ENCODE measurements at places on chromosomes 13 and 19.

DNA sequence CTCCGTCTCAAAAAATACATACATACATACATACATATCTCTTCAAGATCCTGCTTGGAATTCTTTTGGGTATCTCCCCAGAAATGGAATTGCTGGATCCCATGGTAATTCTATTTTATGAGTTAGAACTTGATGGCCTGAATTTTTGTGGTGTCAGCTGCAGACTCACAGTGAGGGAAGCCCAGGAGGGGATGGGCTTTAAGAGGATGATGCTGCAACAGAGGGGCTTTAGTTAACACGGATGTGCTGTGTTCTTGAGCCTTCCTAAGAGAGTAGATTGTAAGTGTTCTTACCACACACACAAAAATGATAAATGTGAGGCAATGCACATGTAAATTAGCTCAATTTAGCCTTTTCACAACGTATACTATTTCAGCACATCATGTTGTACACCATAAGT lies 31.8 kb downstream of the CACNG6 start:
- DNase-seq: no peak

- no peak for DNase-seq
These were observed 139.2 kb downstream of the SLITRK5 start for GRCh38 chr13:87810391-87810801.

DNA sequence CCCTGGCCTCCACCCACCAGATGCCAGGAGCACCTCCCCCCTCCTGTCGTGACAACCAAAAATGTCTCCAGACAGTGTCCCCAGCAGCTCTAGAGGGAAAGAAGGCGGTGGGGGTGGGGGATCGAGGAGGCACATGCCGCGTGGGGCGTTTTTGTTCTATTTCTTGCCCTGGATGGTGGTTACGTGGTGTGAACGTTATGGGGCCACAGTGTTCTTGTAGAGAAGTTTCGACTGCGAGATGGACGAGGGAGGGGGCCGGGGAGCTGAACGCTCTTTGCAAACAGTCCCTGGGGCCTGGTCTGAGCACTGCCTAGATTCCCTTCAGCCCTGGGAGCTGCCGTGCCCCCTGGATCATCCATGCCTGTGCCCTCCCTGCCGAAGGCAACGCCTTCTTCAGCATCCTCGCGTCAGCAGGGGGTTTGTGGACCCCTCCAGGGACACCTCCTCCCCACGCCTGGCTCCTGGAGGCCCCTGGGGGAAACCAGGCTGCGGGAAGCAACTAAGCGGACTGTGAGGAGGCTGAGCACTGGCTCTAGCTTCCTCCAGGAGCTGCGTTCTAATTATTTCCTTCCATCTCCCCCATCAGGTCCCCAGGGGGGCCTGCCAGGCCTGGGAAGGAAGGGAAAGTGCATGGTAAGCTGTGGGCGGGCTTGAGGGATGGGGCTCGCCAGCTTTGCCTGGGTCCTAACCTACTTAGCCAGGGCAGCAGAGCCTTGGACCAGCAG lies 131.5 kb downstream of the IER2 start:
- DNase-seq: no peak

DNA sequence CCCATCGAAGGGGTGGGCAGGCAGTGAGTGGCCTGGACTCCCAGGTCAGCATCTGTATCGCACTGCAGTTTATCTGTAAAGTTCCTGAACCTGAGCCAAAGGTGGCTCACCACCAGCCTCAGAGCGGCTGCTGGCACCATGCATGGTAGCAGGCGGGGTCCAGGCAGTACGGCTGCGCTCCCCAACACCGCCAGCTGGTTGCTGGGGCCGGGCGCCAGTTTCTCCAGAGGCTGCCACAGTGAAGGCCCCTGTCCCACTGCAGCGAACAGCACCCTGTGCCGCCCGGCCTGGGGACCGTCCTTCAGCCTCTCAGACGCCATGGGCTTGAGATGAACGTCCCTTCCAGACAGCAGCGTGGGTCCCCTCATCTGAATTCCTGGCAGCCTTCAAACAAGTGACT lies 109.8 kb downstream of the KDM4B start:
- DNase-seq: no peak

DNA sequence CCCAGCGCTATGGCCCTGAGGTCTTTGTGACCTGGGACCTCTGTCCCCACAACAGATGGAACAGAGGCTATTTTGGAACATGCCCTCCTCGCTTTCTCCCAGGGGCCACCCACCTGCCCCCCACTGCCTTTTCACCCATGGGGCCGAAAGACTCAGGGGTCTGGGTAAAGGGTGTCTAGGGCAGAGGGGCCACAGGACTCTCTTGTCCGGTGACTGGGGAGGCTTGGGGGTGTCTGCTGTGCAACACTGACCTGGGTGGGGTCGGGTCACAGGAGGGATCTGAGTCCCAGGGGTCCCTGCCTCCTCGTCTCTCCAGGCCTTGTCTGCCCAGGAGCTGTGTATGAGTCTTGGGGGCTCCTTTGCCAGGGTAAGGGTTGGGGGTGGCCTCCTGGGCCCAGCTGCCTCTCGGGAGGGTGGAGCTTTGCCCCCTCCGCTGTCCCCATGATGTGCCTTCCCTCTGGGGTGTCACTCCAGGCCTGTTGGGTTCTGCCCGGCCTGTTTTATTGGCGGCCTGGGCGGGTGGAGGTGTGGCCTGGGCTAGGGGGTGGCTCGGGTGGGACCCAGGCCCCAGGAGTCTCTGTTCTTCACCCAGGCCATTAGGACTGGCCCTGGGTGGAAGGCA lies 2.1 kb downstream of the ARID3A start:
- no peak for DNase-seq

- DNase-seq: no peak
These were observed 256.5 kb downstream of the UQCRFS1 start for GRCh38 chr19:28956421-28956820.

DNA sequence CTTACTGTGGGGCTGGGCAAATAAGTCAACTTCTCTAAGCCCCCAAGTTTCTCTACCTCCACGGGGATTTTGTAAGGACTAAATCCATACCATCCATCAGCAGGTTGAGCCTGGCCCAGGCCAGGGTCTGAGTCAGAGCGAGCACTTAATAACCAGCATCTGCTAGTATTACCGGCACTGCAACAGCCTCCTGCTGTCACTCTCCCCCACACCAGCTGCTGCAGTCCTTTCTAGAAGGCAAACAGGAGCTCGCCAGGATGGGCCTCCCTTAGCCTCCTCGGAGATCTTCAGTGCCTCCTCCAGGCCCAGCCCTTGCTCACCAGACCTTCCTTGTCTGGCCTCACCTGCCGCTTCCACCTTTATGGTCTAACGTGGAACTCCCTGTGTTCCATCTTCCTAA lies 3.2 kb downstream of the NAPA start:
- DNase-seq: no peak

DNA sequence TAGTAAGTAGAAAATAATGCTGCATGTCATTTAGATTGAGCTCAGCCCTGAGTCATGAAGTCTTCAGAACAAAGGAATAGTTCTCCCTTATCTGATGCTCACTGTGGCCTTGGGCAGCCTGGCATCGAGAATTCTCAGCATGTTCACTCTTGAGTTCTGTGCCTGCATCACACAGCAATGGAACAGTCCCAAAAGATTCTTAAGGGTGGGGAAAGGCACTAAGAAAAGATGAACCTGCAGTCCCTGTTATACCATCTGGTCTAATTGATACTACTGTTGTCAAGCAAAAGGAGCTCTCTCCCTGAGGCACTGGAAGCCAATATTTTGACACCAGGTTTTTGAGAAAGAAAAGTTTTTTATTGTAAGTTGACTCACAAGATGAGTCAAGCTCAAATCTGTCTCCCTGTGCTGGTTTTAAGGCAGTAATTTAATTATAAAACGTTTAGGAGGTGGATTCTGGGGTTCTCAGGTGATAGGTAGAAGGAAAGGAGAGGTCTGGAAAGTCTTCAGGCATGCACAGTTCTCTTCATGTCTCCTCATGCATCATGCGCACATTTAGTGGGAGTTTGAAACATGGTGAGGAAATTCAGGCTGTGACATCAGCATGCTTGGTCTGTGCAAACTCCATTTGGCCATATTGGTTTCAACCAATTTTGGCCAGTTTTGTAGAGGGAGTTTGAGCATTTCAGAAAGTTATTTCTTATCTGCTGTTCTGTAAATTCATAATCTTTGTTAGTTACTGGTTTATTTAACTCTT lies 38.1 kb upstream of the ZNF766 start:
- DNase-seq: no peak

DNA sequence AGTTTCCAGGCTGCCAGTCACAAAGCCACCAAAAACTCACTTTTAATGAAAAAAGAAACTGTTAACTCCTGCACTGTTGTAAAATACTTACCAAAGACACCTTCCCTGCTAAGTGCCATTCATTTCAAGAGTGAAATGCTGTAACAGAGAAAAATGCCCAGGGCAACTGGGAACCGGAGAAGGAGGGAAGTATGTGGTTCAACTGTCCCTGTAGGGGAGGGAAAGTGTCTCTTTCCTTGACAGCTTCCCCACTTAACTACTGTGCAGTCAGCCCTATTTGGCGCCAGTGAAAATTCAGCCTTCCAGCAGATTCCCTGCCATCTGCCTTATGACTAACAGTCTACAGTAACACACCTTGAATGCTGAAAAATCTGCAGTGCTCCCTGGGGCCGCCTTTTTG lies 789.0 kb downstream of the DIAPH3 start:
- no peak for DNase-seq

- no peak for DNase-seq
These were observed 485 bp downstream of the CRYL1 start for GRCh38 chr13:20525144-20525600.

GRCh38 chr13:67445436-67445835 lies 215.3 kb upstream of the PCDH9 start:
- DNase-seq: no peak

DNA sequence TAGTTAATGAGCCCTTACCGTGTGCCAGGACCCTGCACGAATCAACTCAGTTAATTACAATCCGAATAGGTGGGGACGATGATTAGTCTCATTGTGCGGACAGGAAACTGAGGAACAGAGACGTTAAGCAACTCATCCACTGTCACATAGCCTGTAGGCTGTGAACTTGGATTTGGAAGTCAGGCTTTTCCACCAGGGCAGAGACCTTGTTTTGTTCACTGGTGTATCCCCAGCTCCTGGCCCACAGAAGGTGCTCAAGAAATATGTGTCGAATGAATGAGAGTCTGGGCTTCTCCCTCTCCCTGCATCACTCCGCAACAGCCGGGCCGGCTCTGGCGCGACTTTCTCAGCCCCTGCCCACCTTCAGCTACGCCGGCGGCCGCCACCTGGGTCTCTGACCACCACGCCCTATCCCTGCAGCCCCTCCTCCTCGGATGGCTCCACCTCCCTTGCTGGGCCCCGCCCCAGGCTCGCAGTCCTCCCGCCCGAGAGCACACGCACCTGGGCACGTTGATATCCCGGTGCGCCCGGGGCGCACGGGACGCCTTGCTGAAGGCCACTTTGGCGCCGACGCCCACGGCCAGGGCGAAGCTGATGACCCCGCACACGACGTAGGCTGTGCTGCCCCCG lies 1.3 kb downstream of the SHISA7 start:
- no peak for DNase-seq

- DNase-seq: no peak
These were observed 208.8 kb downstream of the COG6 start for GRCh38 chr13:39864221-39864620.

DNA sequence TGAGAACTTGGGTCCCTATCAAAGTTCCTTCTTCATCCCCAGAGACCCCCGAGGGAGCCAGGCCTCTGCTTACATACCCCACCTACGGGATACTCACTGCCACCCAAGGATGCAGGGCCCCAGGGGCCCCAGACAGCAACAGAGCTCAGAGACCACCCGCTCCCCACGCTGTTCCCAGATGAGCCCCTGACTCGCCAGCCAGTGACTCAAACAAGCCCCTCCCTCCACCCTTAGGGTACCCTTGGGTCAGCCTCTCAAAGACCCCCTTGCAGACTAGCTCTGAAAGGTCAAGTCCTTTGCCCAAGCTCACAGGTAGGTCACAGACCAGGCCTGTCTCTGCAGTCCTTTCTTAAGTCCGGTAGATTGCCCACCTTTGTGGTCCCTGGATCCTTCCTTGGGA lies 45.7 kb downstream of the CD320 start:
- no peak for DNase-seq

Data from AG09309 (cell line).